ENCODE measurements at places on chromosomes 6 and 20. TPM values are rescaled to one million over a fixed set of nuclear protein-coding genes. Genes with fewer than 3 reads are reported as not detected.

The ARG1 gene
- total RNA-seq, result not detected

The NMBR gene
- 0.11 TPM for total RNA-seq

The CD109 gene
- 36.8 TPM for total RNA-seq

The GRM4 gene
- 0.38 TPM for total RNA-seq

The SCAND1 gene
- total RNA-seq, result 103 TPM

The ZNF311 gene
- total RNA-seq, result 0.84 TPM

The FAM83B gene
- total RNA-seq, result 44.0 TPM

The CCDC170 gene
- total RNA-seq, result under 0.01 TPM

The MYLK4 gene
- total RNA-seq, result 0.04 TPM
